A172 (cell line): ENCODE measurements at places on chromosomes 1 and 21.
A peak's percentile ranks its signal among the peaks of the same experiment; 100 is the strongest.

GRCh38 chr1:100735244-100735643 lies 15.7 kb downstream of the VCAM1 start:
- no peak for DNase-seq

GRCh38 chr1:181583598-181583997 lies 100.3 kb downstream of the CACNA1E start:
- DNase-seq: no peak

DNA sequence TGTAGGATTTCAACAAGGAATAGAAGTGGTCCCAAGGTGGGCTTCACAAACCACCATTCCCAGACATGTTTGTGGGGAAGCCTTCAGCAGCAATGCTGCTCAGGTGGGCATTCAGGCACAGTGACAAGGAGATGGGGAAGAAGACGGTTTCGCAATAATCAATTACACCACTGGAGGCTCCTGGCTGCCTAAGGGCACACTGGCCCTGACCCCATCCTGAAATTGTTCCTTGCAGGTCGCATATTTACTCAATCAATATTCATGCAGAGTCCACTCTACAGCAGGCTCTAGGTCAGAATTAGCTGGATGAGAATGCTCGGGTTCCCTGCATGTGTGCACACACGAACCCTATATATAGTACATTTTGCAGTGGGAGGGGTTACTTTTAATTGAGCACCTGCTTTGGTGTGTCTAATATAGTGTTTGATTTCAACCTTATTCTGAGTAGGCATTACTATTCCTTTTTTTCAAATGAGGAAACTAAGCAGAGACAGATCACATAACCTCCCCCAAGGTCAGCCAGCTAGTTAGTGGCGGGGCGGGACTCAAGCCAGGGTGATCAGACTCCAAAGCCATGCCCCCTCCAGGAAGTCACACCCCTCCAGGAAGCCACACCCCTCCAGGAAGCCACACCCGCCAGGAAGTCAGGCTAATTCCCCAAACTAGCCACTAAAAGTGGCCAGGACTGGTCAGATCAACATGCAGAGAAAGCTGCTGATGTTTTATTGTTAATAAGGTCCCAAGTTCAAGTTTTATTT lies 106.5 kb downstream of the HLCS start:
- peak; percentile 91 for DNase-seq

GRCh38 chr1:61851849-61852669 lies 109.8 kb downstream of the PATJ start:
- peak; percentile 62 for DNase-seq

GRCh38 chr1:15283526-15283925 lies 36.5 kb downstream of the FHAD1 start:
- DNase-seq: peak; percentile 61

GRCh38 chr1:224683936-224684335 lies 67.8 kb downstream of the CNIH3 start:
- no peak for DNase-seq

GRCh38 chr1:38784452-38785284 lies 74.9 kb downstream of the RRAGC start:
- DNase-seq: no peak

- DNase-seq: peak; percentile 97
These were observed at the start of gene NEK2 for GRCh38 chr1:211675230-211676105. TSS of gene NEK2 (minus strand) at chr1:211675621. CDS start at chr1:211675479, 142 bp downstream.

- peak; percentile 44 for DNase-seq
These were observed 19.5 kb upstream of the EXO1 start for GRCh38 chr1:241828463-241829021.

GRCh38 chr1:225554216-225554812 lies 98.6 kb downstream of the ENAH start:
- DNase-seq: peak; percentile 39

DNA sequence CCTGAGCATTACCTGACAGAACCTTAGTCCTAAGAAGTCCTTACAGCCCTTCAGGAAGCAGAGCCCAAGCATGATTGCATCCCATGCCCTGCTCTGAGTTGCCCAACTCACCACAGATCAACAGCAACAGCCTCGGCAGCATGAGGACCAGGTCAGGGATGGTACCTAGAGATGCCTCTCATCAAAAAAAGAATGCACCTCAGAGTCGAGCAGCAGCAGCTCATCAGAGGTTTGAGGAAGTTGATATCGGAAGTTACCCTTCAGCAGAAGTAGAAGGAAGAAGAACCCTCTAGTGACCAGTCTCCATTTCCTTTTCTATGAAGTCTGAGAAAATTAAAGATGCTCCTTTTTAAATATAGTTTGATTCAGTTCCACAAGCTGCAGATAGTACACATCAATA lies at the start of gene FCRL1:
FCRL1 (minus strand) TSS at position 225 of the 400 bp plus-strand sequence; CDS start at position 142, 83 bp downstream.
- DNase-seq: no peak

DNA sequence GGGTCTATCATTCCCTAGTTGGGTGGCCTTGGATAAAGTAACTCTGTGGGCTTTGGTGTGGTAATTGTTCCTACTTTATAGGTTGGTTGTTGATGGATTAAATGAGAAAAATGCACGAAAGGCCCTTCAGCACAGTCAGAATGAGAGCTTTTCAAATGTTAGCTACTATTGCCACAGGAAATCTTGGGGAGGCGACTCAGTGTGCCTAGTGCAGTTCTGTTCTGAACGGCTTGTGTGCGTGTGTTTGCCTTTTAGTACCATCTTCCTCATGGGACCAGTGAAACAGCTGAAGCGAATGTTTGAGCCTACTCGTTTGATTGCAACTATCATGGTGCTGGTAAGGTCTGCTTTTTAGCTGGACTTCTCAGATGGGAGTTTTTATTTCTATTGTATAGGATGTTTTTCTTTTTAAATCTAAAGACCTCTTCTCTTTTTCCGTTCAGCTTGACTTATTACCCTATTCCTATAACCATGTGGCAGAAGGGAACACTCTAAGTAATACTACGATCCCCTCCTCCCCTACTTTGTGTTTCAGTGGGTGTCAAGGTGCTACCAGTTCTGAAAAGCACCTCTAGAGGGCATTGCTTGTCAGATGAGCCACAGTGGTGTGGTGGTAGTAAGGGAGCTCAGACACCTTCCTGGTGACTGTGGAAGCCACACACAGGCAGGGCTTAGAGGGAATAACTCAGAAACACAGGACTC lies 9.2 kb downstream of the SFT2D2 start:
- DNase-seq: peak; percentile 67

- no peak for DNase-seq
These were observed 23.2 kb upstream of the TUT4 start for GRCh38 chr1:52576074-52576473.

DNA sequence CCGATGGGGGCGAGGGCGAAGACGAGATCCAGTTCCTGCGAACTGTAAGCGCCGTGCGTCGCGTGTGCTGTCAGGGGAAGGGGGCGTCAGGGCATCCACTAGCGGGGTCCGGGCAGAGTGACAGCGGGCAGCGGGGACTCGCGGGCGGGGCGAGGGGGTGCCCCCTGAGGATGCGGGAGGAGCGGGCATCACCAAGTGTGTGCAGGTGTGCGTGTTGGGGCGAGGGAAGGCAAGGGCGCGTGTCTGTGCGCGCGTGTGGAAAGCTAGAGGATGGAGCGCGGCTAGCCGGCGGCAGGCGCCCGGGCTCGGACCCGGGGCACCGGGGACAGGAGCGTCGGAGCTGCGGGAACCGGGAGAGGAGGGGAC lies 525 bp downstream of the RYR2 start:
- no peak for DNase-seq
